T-helper 2 cell (primary cell): ENCODE measurements at places on chromosomes 13 and 19.

DNA sequence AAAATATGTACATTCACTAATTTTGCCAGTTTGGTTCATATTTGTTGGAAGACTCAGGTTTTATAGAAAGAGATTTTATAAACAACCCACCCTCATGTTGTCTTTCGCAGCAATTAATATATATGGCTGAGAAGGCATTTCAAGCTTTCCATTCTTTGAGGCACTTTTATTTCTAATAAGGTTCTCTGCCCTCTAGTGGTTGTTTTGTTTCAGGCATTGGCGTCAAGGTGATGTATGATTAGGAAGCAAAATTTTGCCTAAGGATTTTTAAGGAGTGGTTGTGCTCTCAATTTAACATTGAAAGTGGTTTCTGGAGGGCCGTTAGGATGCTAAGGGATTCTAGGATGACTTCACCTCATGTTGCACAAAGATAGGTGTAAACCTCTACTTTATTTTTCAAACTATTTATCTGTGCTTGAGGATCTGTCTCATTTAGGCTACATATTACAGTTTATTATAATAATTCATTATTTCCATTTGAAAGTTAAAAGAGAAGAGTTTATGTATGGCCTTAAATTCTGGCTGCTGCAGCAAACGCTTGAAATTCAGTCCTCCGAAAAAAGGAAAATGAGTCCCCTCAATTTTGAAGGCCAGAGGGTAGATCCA, 35.9 kb downstream of the OXGR1 start:
- peak; percentile 6 for DNase-seq

- DNase-seq: no peak
Measured at GRCh38 chr13:94933936-94934335, 221.6 kb upstream of the SOX21 start.

- DNase-seq: no peak
Measured at GRCh38 chr13:94090773-94091480, 388.6 kb downstream of the DCT start.

- no peak for DNase-seq
Measured at GRCh38 chr13:105273665-105274222, 1261.7 kb downstream of the EFNB2 start.

DNA sequence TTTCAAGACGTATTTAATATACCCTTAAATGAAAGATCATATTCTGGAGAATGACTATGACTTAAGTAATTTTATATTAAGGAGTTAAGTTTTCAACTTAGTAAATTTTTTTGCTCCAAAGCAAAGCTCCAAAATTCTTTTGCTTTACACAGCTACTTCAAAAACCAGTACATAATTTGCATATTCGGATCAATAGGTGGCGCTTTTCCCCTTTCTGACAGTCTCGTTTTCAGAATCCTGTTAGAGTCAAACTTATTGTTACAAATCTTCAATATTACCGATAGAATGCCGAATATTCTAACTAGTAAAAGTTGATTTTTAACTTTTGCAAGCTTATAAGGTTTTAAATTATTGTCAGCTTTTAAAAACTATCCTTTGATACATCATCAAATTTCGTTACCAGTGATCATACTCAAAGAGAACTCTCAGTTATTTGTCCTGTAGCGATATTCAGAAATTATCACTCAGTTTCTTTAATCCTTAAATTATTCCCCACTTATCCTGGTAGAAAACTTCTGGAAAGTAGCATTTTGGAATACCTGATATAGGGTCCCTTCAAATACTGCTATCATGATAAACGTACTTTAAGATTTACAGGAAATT, 852.7 kb upstream of the KLHL1 start:
- no peak for DNase-seq

GRCh38 chr13:77752512-77753069, 55.1 kb downstream of the SLAIN1 start:
- DNase-seq: no peak

DNA sequence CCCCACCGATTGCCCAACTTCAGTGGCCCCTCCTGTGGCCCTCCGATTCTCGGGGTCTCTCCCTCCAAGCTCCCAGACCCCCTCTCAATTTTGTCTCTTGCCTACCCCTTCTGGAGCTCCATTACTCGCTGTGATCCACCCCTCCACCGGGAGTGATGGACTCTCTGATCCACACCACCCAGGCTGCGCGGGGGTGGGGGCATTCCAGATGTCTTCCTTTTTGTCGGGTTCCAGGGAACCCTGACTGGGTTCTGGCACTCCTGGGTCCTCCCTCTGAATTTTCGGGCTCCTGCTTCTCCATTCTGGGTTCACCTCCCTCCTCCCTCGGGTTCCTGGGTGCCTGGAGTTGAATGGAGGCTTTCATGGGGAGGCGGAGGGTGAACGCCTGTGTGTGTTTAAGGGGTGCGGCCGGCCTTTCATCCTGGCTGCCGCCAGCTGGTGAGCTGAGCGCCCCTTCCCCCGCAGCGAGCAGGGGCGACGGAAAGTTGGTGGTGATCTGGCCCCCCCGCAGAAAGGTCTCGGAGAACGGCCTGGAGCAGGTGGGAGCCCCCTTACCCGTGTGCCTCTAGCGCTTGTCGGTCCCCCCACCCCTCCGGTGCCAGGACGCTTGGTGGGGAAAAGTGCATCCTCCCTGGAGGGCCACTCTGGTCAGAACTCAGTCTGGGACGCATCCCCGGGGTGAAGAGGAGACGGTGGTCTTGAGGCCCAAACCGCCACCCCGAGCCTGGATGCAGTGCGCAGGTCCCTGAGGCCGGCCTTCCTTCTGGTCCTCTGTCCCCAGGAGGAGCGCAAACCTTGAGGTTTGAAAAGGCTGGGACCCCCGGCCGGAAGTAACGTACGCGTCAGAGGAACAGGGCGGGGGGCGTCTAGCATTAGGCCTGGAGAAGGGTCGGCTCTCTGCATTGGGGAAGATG, 1.6 kb downstream of the MISP3 start:
- peak; percentile 23 for DNase-seq

DNA sequence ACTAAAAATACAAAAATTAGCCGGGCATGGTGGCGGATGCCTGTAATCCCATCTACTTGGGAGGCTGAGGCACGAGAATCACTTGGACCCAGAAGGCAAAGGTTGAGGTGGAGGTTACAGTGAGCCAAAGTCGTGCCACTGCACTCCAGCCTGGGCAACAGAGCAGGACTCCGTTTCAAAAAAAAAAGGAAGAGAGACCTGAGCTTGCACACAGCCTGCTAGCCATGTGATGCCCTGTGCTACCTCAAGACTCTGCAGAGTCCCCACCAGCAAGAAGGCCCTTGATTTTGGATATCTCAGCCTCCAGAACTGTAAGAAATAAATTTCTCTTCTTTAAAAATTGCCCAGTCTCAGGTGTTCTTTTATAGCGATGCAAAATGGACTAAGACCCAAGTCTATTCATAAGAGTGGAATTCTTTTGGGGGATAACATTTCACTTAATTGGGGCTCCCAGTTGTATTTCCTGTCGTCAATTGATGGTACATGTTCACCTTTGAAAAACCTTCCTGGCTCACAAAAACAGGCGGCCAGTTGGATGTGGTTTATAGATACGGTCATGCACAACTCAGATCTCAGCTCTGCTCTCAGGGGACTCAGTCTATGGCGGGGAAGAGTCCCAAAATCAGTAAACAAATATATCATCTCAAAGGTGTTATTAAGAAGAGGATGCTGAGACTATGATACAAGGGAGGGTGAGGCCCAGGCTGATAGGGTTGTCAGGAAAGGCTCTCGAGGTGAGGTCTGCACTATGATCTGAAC, 2.4 kb upstream of the CHERP start:
- DNase-seq: no peak

DNA sequence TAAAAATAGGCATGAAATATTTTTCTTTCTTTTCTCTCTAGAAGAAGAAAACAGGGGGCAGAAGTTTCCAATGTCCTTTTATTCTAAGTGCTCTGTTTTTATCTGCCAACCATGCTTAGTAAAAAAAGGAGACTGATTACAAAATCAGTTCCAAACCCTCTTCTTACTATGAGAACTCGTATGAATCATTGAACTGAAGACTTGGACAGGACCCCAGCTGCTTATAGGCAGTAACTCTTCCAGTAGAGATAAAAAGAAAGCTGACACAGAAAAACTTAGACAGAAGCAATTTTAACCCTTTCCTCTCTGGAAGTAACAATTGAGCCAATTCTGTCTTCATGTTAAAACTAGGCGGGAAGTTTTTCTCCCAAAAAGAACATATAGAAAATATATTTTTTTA, 24.5 kb upstream of the FREM2 start:
- no peak for DNase-seq

DNA sequence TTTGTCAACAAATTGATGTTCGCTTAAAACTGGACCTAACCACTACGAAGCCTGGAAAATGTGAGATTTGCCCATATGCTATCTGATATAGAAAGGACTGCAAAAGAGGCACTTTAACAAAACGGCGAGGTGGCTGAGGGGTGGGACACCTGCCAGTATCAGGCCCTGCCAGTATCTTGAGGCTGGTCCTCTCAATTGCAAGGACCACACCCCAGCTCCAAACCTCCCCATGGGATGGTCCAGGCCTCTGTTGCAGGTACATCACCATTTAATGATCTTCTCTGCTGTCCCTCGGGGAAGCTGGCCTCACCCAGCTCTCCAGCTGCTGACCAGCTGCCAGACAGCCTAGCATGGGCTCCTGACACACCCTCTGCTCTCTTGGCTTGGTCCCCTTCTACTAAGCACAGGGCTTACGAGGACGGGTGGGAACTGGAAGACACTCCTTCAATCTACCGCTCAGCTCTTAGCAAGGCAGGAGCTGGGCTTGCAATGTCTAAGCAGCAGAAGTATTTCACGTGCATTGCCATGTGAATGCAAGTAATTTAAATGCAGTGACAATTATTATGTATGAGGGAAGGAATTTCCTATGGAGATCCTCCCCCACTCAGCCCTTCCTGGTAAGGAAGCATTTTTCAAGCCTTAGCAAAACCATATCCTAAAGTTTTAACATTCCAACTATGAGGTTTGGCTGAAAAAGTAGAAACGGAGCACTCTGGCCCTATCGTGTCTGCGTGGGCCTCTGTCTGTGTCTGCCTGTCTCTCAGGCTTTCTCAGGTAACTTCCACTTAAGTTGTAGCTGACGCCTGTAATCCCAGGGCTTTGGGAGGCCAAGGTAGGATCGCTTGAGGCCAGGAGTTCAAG, 63.9 kb downstream of the LATS2 start:
- no peak for DNase-seq

GRCh38 chr19:39247701-39248664, 673 bp downstream of the IFNL4 start:
- DNase-seq: no peak

DNA sequence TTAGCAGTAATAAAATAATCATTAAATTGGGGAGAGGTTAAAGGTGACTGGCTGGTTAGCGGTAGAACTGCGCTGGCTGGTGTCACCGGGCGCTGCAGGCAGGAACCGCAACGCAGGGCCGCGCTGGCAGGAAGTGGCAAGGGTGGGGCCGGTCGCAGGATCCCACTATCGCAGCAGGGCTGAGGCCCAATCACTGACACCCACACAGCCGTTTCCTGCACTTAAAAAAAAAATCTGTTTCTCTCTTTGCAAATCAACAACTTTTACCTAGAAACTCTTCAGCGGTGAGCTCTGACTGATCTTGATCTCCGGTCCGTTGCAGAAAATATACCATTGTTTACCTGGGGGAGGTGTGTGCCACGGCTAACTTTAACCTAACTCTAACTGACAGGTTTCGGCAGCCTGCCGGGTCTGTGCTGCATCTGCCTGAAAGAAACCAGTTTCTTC, 46.9 kb downstream of the KLF2 start:
- peak; percentile 79 for DNase-seq

DNA sequence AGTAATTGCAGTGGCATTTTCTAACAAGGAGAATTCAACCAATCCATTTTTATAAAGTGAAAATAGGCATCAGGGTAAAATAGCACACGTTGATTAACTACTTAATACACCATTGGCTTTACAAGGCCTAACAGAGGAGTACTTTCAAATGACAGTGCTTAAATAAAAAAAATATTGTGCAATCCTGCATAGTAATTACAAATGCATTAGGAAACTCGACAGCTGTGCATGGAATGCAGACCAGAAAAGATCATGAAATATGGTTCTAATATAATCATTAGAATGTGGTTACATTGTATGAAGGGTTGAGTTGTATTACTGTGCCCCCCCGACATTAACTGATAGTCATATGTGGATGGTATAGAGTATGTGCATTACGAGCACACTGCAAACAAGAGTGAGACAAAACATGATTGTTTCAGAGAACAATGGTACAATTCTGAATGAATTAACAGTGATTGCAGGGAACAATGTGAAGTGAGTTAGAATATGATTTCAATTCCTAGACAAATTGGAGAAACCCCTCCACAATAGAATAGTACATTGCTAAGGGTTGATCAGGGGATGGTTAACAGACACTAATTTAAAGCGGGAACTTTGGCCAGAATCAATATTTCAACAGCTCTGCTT, 270.6 kb downstream of the GPC5 start:
- DNase-seq: no peak

DNA sequence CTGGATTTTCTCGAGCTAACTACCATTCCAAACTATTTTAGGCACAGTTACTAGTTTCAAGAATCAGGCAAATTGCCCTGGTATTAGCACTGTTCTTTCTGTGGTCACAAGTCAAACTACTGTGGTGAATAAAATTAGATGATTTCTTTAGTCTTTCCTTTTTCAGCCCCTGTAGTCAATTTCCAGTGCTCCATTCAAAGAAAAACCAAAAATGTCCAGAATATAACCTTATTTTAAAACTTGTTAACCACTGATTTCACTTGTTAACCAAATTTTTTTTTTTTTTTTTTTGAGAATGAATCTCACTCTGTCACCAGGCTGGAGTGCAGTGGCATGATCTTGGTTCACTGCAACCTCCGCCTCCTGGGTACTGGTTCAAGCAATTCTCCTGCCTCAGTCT, 50.6 kb upstream of the USPL1 start:
- no peak for DNase-seq

DNA sequence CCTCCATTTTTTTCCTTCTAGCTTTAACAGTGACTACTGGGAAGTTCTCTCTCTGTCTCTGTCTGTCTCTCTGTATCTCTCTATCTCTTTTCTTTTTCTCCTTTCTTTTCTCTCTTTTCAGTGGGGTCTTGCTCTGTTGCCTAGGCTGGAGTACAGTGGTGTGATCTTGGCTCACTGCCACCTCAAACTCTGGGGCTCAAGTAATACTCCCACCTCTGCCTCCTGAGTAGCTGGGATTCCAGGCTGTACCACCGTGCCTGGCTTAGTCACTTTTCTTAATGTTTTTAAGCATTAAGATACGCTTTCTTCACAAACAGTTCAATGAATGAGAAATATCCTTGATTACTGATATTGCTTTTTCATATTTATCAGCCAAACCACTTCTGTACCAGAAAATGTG, 13.1 kb downstream of the PCCA start:
- no peak for DNase-seq

DNA sequence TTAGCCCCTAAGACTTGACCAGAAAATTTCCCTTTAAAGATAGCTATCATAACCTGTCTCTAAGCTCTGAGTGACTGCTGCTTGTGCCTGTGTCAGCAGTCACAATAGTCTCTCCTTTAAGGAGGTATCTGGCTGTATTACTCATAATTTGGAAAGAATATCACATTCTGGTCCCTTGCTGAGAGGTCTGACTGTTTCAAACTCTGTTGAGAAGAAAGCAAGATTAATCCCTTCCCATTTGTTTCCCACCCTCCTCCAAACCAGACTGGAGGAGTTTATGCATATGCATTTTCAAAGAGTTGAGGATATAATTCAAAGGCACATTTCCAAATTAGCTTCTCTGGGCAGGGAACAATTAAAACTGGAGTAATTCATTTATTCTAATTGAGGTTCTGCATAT, 2.3 kb downstream of the HTR2A start:
- no peak for DNase-seq
